ENCODE measurements at places on chromosomes 7 and 10.

GRCh38 chr10:60043561-60044241 is 137.3 kb upstream of the CCDC6 start:
- DNase-seq = no peak

GRCh38 chr7:149529136-149529718 is 31.6 kb upstream of the ZNF746 start:
- DNase-seq = no peak

DNA sequence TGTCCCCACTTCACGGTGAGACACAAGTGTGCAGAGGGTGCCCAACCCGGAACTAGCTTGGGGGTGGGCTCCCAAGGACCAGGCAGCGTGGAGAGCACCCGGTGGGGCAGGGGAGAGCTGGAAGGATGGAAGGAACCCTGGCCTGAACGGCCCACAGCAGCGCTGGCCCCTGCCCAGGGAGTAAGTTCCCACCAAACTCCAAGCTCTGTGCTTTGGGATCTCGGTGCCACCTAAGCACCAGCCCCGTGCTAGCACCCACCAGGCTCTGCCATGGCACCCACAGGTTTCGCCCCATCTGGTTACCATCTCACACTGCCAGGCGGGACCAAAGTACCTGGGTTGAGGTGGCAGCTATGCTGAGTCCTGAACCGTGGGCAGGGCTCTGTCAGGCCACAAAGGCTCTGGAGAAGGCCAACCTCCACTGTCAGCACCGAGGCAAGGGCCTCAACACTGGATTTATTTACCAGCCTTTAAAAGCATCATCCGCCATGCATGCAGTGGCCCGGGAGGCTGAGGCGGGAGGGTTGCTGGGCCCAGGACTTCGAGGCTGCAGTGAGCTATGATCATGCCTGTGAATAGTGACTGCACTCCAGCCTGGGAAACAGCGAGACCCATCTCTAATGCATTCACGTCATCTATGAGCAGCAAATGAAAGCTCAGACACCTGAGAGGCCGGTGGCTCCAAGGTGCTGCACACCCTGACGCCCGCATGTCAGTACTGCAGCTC is 16.0 kb downstream of the GPER1 start:
- no peak for DNase-seq

GRCh38 chr10:114313139-114313538 is 74.1 kb downstream of the VWA2 start:
- no peak for DNase-seq

DNA sequence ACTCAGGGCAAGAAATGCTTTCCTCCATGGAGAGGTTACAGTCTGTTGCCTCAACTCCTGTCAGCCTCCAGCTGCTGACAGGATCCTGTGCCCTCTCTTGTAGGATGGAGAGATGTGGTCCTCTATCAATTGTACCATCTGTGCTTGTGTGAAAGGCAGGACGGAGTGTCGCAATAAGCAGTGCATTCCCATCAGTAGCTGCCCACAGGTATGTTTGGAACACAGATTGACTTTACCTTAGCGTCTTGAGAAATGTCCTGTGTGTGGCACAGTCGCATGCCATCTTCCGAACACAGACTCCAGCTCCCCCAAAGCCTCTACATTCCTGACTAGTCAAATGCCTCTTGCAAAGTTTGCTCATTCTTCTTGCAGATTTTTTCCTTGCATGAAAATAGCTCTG is 152.6 kb downstream of the BMPER start:
- no peak for DNase-seq

GRCh38 chr7:45863715-45864114 is 9.2 kb downstream of the CCDC201 start:
- DNase-seq = no peak

GRCh38 chr10:69209787-69210484 is 10.2 kb upstream of the HKDC1 start:
- no peak for DNase-seq

DNA sequence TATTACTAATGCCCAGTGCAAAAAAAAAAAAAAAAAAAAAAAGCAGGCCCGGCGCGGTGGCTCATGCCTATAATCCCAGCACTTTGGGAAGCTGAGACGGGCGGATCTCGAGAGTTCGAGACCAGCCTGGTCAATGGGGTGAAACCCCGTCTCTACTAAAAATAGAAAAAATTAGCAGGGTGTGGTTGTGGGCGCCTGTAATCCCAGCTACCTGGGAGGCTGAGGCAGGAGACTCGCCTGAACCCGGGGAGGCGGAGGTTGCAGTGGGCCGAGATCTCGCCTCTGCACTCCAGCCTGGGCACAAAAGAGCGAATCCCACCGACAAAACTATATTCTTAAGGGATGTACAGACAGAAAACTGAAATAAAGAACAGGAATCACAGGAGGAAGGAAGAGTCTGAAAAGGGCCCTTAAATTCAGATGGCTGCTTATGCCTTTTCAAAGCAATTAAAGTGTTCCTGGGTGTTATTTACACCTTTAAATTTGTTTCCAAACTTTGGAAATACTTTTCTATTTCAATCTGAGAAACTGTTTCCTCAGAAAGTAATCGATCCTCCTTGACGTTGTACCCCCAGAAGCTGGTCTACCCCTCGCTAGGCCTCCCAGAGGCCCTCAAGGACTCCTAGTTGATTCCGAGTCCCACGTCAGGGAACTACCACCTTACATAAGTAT is 2.0 kb upstream of the KMT2E start:
- no peak for DNase-seq

DNA sequence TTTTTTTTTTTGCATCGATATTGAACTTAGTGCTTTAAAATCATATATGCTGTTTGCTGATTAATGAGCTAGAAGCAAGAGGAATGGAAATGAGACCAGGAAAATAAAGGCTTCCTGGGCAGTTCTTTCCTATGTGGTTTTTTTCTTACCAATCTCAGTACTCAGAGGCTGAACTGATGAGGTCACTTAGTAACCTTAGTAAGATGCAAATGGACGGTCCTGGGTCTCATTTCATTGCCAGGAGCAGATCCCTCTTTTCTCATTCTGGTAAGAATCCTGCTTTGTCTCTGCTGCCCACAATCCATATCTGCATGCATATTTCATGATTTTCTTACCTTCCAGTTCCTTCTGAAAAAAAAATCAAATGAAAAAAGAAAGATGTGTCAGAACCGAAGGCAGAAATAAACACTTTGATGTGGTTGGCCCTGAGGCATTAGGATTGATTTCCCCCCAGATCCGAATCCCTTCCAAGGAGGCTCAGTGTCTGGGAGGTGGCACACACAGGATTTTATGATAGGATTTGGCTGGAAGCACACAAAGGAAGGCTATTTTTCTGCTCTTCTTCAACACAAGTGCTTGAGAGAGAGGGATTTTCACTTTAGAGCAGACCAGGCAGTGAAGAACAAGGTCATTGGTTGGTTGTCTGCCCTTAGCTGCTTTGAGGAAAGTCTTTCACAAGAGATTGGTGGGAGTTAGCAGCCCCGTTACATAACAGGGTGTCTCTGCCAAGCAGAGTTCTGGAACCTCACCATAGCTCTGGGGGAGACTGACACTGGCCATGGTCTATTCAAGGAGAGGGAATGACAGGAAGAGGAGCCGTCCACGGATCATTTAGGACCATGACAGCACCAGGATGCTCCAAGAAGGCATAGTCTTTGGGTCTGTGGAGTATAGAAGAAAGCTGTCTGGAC is 150.0 kb downstream of the CAMK1D start:
- no peak for DNase-seq

GRCh38 chr7:99500637-99501009 is 542 bp upstream of the ZNF394 start:
- DNase-seq = no peak

- DNase-seq = no peak
These were observed 511.1 kb downstream of the ZNF37A start for GRCh38 chr10:38605153-38605661.

DNA sequence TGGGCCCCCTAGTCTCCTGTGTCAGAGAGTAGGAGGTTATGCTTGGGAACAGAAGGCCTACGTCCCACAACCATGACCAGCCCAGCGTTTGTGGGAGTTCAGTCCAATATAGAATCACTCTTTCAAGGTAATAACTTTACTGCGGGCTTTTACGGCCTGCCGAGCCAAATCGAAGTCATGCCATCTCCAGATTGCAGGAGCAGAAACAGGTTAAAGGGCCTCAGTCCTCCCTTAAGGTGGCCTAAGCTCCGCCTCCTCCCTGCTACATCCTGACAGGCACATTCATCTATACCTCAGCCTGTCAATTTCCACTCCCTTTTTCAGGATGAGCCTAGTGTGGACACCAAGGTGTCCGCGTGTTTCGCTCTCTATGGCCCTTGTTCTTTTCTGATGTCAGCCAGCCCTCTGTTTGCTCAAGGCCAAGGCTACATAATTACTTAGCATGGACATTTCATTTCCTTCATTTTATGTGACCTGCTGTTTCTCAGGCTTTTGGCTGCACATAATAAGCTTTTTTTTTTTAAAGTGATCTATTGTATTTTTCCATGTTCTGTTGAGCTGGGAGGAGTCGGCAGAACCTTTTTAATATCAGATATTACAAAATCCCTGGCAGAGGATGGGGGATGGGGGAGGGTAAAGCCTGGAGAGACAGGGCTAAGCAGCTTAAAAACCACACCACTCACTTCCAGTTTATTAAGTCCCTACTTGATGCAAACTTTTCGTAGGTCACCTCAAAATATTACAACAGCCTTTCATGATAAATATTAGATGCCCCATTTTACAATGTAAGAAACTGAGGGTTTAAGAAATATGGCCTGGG is 84.6 kb downstream of the CACNB2 start:
- DNase-seq = no peak

DNA sequence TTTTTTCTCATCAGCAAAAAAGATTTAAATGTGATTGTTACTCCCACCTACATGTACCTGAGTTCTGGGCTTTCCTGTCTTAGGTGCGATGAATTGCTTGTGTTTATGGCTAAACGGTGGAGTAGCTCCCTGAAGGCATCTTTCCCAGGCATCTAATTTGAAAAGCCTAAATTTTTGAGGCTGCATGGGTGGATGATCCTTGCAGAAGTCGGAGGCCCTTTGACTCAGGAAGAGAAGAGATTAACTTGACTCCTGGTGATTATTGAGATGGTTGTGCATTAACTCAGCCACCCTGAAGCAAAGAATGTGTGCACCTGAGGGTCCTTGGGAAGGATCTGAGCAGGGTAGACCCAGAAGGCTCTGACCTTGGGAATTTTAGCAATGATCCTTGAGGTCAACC is 155.6 kb upstream of the SEMA3C start:
- no peak for DNase-seq

GRCh38 chr10:77539147-77539935 is 98.3 kb downstream of the KCNMA1 start:
- DNase-seq = no peak

DNA sequence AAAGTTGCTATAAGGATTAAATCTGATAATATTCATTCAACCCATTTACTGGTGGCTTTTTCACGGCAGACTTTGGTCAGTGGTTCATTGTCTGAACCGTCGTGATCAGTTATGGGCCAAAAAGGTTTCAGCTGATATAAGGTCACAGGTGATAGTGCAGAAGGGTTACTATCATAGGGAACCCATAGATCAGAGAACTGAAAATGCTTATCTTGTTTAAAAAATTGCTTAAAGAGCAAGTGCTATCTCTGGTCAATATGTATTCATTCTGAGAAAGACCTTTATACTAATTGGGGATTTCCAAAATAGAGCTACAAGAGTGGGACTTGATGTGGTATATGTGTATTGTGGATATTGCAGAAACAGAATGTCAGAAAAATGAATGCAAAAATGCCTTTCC is 147.8 kb upstream of the SEMA3E start:
- no peak for DNase-seq

DNA sequence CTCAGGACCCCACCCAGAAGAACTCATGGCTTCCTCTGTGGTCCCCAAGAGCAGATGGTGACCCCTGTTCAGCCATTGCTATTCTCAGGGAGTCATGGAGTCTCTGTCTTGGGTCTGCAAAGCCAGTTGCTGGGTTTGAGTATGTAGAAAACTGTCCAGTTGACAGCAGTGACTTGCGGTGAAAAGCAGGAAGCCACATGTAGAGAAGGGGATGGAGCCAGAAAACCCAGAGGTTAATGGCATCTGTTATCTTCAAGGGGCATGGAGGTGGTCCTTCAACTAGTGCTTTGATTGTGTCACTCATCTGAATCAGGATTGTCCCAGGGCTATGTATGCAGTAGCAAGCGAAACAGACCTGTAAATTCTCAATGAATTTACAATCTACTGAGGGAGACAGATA is 86.3 kb upstream of the STK17A start:
- no peak for DNase-seq

DNA sequence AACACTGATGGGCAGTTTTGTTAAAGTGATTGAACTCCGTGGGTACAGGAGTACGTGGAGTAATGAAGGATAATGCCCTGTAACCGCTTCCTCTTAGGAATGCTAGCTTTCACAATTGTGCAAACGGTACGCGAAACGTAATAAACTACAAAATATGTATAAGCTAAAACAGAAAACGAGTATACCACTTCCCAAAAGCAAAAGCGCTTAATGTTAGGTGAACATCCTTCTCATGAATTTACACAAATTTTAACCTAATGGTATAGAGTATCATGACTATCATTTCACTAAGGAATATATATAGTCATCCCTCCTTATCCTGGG is 395 bp upstream of the ZNF25 start:
- DNase-seq = no peak

GRCh38 chr10:98404571-98405359 is 10.2 kb downstream of the PYROXD2 start:
- DNase-seq = no peak

DNA sequence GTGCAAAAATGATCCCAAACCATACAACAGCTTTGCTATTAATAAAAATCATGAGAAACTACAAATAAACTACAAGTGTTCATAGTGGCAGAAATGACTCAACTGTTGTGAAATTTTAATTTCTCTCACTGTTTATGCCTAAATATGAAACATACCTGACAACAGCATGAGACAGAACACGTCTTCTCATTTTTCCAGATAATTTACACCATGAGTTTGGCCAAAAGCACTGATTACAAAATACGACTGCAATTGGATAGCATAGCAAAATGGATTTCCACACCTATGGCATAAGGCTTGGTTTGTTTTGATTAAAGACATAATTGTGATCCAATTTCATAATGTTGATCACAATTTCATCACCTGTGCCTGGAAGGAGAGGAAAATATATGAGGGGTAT is 608.6 kb downstream of the GATA3 start:
- no peak for DNase-seq

DNA sequence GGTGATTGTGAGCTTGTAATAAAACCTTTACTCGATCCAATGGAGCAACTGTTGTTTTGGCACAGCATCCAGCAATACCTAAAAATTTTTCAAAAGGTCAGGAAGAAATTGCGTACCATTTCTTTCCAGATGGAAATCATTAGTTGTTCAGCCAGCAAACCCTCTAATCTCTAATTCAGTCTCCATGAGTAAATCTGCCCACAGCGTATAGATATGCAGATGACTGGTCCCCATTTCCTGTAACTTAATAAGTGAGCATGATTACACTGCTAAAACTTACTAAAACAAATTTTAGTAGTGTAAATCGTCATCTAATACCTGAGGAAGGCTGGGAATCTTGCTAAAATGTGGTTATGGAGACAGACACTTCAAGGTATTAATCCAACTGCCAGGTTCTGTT is 10.6 kb downstream of the SLC25A16 start:
- DNase-seq = no peak

DNA sequence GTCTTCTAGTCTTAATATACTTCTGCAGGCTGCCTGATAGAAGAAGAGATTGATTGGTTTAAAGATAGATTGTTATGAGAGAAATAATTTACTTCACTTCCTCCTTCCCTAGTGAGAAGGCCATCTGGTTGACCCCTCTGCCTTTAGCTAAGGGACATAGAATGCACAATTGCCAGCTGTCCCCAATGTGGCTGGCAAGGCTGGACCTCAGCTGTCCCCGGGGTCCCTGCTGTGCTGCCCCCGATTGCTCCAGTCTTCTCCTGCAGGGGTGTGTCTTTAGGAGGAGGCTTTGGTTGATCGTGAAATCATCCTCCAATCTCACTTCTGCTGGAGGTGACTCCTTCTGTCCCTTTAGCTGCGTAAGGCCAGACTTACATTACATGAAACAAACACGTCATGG is 388.5 kb downstream of the DPP6 start:
- no peak for DNase-seq

All from glomerular endothelial cell (primary cell).